H54 (cell line): ENCODE measurements at places on chromosomes 13 and 19.

GRCh38 chr13:94739235-94739634, 26.9 kb upstream of the SOX21 start:
- no peak for DNase-seq

DNA sequence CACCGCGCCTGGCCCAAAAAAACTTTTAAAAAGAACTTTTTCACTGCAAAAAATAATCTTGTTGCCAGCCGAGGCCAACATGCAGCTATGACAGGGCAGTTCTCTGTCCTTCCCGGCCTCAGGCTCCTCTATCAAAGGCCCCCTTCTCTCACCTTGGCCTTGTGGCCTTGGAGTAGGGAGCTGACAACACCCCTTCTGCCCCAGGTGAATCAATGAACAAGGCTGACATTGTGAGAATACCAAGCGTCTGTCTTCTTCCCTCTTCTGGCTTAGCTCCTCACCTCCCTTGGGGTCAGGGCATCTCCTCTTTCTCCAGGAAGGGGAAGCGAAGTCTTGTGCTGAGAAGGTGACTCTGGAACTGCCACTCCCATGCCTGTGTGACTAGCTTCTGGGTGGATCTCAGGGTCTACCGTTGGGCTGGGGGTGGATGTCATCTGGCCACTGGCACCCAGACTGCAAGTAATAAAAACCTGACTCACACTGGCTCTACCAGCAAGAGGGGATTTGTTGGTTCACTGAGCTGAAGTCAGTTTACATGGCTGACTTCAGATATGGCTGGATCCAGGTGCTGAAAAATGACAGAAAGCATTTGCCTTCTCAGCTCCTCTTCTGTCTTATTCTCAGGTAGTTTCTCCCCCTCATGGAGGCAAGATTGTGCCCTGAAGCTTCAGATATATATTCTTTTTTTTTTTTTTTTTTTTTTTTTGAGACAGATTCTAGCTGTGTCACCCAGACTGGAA, 6.3 kb downstream of the C19orf38 start:
- DNase-seq, result no peak

DNA sequence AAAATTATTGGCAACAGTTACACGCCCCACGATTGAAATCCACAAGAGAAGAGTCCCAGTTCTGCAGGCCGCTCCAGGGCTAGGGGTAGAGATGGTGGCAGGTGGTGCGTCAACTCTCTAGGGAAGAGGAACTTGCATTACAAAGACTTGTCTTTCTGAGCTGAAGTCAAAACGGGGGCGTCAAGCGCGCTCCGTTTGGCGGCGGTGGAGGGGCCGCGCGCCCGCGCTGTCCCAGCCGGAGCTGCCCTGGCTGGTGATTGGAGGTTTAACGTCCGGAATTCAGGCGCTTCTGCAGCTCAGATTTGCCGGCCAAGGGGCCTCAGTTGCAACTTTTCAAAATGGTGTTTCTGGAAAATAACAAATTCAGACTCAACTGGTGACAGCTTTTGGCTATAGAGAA, 38.9 kb downstream of the SOX1 start:
- no peak for DNase-seq

DNA sequence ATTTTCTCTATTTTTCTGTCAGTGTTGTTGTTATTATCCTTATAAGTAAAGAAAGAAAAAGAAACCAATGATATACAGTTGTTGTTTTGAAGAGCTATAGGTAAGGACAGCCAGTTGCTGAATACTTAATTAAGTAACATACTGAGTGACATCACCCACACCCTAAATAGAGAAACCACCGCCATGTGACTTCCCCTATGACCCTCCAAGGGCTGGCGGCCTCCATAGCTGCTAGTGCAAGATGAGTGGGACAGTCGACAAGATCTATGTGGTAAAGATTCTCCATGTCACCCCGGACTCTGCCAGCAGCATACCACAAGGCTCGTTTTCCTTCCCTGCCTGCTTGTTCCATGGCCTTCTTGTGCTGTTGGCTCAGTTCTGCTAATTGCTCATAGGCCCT, 221.1 kb downstream of the DNAJC15 start:
- no peak for DNase-seq

- DNase-seq, result no peak
These were observed 1.8 kb downstream of the FAM187B start for GRCh38 chr19:35226748-35227147.

DNA sequence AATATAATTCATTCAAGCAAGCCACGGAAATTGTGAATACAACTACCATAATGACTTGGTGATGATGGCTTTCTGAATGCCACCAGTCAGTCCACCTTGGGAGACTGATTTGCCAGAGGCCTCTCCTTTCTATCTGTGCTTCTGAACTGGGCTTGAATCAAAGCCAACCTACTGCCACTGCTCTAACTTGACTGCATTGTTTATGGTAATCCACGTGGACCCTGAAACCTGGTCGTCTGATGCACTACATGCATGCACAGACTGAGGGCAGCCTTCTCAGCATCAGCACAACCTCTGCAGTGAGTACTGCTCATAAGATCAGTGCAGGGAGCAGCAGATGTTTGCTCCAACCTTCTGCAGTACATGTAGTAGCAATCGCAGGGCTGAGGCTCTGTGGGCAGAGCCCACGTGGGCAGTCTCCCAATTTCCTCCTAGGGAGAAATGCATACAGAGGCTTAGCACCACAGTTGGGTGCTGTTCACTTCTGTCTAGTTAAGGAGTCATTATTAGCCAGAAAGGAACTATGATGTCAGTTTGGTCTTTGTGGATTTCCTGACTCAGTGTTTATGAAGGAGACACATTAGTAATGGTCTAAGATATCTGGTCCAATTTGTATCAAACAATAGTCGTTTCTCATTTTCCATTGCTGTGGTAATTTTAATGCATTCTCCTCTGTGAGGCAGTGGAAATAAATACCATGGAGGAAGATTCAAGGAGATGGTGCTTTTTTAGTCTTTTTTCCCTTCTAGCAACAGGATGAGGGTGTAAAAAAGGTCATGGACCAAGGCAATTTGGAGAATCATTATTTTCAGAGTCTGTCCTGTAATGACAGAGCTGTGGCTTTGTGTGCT, 82.5 kb downstream of the AKAP11 start:
- no peak for DNase-seq

DNA sequence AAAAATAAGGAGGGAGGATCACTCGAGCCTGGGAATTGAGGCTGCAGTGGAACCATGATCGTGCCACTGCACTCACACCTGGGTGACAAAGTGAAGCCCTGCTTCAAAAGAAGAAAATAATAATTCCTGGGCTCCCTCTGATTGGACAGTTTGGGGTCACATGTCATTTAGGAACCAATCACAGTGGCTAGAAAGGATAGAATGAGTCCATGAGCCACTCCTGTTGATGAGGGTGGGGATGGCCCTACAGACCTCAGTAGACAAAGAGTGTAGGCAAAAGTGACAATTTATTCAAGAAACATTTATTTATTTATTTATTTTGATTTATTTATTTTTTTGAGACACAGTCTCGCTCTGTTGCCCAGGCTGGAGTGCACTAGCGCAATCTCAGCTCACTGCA, 26.8 kb upstream of the ADGRE5 start:
- DNase-seq, result no peak

- no peak for DNase-seq
These were observed 45.1 kb downstream of the MTUS2 start for GRCh38 chr13:28865149-28865744.

DNA sequence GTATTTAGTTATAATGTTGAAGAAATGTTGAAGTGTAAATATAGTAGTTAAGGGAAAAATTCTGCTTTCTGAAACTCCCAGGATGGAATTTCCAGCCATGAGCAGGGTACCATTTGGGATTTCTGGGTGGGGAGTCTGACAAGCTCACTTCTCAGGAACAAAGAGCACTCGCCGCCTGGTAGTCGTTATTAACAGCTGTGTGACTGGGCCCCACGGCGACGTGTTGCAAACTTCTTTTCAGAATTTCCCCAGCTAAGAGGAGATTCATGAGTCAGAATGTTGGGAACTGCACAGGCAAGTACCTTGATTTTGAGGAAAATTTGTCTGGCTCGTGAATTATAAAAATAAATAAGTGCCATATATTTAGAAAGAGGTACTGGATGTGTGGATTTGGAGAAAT, 103.7 kb downstream of the LACC1 start:
- no peak for DNase-seq

GRCh38 chr13:95418946-95419345, 117.7 kb upstream of the ABCC4 start:
- no peak for DNase-seq

- no peak for DNase-seq
These were observed 35.2 kb upstream of the TUBGCP3 start for GRCh38 chr13:112623051-112623711.

DNA sequence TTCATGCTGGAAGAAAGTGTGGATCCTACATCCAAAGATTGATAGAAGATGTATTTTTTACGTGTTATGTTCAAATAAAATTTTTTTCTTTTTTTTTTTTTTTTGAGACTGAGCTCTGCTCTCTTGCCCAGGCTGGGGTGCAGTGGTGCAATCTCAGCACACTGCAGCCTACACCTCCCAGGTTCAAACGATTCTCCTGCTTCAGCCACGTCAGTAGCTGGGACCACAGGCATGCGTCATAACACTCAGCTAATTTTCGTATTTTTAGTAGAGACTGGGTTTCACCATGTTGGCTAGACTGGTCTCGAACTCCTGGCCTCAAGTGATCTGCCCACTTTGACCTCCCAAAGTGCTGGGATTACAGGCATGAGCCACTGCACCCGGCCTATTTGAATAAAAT, 65.7 kb downstream of the KLF12 start:
- DNase-seq, result no peak

GRCh38 chr13:42153199-42154113, 105.0 kb downstream of the DGKH start:
- no peak for DNase-seq

- no peak for DNase-seq
These were observed 12.0 kb upstream of the TNFSF11 start for GRCh38 chr13:42561752-42562467.

- no peak for DNase-seq
These were observed 176.4 kb downstream of the RGCC start for GRCh38 chr13:41633776-41634175.

- DNase-seq, result peak; percentile 11
These were observed 2.3 kb upstream of the LCP1 start for GRCh38 chr13:46184277-46184699.

DNA sequence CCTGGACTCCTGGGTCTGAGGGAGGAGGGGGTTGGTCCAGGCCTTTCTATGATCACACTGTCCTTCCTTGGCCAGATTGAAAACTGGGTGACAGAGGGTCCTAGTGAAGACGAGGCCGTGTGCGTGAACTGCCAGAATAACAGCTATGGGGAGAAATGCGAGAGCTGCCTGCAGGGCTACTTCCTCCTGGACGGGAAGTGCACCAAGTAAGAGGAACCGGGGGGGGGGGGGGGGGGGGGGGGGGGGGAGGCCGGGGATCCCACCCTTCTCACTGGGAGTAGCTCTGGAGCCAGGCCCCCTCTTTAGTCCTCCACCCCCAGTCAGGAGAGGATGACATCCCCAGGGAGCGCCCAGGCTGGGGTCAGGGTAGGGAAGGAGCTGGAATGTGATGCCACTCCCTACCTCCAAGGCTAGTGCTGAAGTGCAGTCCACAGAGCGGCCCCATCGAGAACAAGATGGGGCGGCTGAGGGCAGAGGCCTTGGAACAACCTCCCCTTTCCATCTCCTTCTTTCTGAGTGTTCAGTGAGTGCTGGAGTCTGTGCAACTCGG, 19.4 kb downstream of the CNFN start:
- DNase-seq, result no peak

DNA sequence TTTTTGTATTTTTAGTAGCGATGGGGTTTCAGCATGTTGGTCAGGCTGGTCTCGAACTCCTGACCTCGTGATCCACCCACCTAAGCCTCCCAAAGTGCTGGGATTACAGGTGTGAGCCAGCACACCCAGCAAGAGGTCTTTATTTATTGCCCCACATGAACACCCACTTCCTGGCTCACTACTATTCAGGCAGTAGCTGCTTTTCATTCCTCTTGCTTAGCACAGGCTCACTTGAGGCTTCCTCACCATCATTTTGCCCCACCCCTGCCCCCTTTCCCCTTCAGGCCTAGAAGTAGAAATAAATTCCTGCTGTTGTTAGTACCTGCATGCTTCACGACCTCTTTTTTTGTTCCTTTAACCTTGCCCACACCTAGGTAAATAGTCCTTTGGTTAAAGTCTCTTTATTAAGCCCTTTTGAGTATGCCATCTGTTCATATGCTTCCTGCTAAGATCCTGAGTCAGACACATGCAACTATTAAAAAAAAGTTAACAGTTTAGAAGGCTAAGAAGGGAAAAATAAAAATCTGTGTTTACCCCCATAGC, 33.5 kb upstream of the ITM2B start:
- DNase-seq, result no peak

- no peak for DNase-seq
These were observed 122.3 kb downstream of the RFC3 start for GRCh38 chr13:33940256-33940655.

- peak; percentile 82 for DNase-seq
These were observed at the start of gene IFI30 for GRCh38 chr19:18173572-18174288. IFI30 (plus strand) TSS chr19:18173813; CDS start chr19:18173842, 29 bp downstream.

- DNase-seq, result no peak
These were observed 30.8 kb upstream of the LRCH1 start for GRCh38 chr13:46521921-46522747.

GRCh38 chr13:36006347-36006746, 124.8 kb downstream of the DCLK1 start:
- no peak for DNase-seq

- no peak for DNase-seq
These were observed 14.2 kb upstream of the PROZ start for GRCh38 chr13:113144255-113144629.

- no peak for DNase-seq
These were observed 123.7 kb downstream of the ATP11A start for GRCh38 chr13:112813552-112813951.

- no peak for DNase-seq
These were observed 155.7 kb upstream of the SLITRK1 start for GRCh38 chr13:84038001-84038400.

- DNase-seq, result no peak
These were observed 403.1 kb downstream of the SPRY2 start for GRCh38 chr13:79937771-79938216.

DNA sequence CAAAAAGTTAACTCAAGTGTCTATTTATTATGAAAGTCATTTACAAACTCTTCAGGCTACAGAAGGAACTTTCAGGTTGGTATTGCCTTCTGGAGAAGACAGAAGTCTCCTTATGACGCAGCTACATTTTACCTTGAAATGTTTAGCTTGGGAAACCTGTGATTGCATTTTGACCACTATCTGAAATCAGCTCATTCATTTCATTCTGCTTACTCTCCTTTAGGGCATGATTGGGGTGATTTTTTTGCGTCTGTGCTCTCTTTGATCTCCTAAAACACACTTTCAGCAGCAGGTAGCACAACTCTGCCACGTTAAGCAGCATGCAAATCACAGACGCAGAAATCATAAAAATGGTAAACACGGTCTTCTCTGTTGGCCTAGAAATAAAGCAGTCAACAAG, 9.6 kb downstream of the GJB6 start:
- DNase-seq, result no peak

DNA sequence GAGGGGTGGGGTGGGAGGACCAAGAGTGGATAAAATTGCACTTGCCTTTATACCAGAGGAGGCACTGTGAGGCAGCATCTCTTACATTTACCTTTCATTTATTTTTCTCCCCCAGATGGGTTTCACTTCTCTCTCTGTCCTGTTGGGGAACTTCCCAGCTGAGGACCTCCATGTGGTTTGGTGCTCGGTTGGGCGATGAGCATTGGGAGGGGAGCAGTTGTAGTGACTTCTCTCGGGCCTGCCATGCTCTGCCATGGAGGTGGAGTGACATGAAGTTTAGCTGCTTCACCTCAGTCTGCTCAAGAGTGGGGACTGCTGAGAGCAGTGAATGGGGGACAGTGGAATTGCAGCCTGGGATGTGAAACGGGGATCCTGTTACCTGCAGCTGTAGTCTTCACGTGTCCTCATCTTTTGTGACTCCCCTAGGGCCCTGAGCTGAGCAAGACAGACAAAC, 23.1 kb upstream of the CXCL17 start:
- DNase-seq, result no peak

GRCh38 chr19:39150807-39151600, 25.4 kb downstream of the PAK4 start:
- DNase-seq, result no peak
